ENCODE measurements at places on chromosomes 2 and 18.

GRCh38 chr18:78304192-78305164 lies 675.1 kb upstream of the SALL3 start:
- DNase-seq: peak; percentile 33

DNA sequence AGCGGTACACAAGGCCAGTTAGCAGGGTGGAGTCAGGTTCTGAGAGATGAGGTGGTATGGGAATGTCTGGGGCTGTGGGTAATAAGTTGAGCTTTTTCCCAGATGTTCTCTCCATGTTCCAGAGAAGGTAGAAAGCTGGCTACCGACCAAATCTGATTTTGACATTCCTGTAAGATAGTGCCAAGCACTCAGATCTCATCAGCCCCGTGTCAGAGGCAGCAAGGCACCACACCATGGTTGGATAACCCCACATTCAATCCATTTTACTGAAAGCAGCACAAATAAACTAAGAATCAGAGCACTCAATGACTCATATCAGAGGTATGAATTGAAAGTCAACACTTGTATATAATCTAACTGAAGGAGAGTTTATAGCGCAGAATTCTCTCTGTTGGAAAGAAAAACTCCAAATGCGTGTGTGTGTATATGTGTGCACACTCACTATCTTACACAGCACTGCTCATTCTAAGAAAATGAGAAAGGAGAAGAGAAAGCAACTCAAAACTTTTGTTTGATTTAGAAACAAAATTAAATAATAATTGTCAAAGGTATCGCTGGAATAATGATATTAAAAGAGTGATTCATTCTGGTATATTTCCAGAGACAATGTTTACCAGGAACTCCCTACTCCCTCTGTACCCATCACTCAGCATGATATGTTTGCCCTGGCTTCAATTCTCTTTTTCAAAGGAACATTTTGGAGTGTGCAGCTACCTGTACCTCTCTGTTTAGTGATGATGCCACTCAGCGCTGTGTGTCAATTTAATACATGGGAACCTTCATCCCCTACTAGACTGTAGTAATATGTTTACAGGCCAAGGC lies 375.1 kb upstream of the ID2 start:
- no peak for DNase-seq

DNA sequence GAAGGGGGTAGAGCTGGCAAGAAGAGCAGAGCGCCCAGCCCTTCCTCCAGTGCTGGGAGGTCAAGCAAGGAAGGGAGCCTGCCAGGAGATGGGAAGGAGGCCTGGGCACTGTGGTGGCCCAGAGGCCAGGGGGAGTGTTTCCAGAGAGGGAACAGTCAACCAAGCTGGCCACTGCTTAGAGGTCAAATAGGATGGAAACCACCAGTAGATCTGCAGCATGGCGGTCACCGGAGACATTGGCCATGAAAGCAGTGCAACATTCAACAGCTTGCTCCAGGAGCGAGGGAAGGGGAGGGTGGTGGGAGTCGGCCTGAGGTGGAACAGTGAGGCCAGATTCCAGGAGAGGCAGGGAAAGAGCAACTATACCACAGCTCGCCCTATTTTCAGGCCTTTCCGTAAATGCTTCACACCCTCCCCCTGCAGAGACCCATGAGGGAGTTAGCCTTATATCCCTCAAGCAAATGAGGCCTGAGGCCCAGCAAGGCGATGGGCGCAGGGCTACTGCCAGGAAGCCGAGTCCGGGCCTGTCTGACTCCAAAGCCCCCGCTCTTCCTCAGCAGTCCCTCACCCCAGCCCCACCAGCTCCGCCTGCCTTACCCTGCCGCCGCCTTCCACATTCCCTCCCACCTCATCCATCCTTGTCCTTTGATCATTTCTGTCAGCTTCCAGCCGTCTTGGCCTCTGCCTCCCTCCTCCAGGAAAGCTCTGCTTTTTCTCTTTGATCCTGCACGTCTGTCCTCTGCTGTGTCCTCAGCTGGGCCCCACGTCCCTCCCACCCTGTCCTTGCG lies 17.0 kb downstream of the KCNK3 start:
- no peak for DNase-seq

- DNase-seq: no peak
These were observed 48.1 kb upstream of the SMAD2 start for GRCh38 chr18:47978603-47979002.
